ENCODE measurements at places on chromosomes 7 and 10. TPM values are rescaled to one million over a fixed set of nuclear protein-coding genes. Genes with fewer than 3 reads are reported as not detected.

- H3K27me3 ChIP-seq: no peaks in the 10 kb centered on the region
- H3K36me3 ChIP-seq: no peaks in the 10 kb centered on the region
- H3K4me3 ChIP-seq: no peak overlapping the region
- peaks cover 27% of the 10 kb centered on the region for H3K4me1 ChIP-seq
- H3K27ac ChIP-seq: no peak overlapping the region
- no peak for DNase-seq
Observed at GRCh38 chr10:14751014-14751896, 23.4 kb downstream of the FAM107B start.

GRCh38 chr10:128047991-128048818 lies 78.0 kb downstream of the MKI67 start:
- H3K27ac ChIP-seq: peak overlapping the region; percentile 11
- no peaks in the 10 kb centered on the region for H3K36me3 ChIP-seq
- H3K4me1 ChIP-seq: 0 out of 2 replicates have a peak, but pooled peaks cover 11% of the 10 kb centered on the region
- DNase-seq: no peak
- H3K4me3 ChIP-seq: no peak overlapping the region
- no peaks in the 10 kb centered on the region for H3K27me3 ChIP-seq

DNA sequence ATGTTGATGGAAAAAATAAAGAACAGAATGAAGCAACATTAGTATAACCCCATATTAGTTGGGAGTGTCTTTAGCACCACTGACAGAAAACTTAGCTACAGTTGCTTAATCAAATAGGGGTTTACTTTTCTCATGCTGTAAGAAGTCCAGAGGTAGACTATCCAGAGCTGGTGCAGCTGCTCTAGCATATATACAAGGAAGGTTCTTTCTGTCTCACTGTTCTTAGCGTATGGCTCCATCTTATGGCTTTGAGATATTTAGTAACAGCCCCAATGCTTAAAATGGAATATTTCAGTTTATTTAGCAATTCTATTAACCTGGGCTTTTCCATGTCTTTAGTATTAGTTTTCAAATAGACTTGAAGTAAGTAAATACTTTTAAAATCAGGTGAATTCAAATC lies 15.2 kb upstream of the WNT2 start:
- H3K4me3 ChIP-seq: no peak overlapping the region
- DNase-seq: no peak
- no peaks in the 10 kb centered on the region for H3K36me3 ChIP-seq
- no peaks in the 10 kb centered on the region for H3K27me3 ChIP-seq
- no peaks in the 10 kb centered on the region for H3K4me1 ChIP-seq
- no peak overlapping the region for H3K27ac ChIP-seq

DNA sequence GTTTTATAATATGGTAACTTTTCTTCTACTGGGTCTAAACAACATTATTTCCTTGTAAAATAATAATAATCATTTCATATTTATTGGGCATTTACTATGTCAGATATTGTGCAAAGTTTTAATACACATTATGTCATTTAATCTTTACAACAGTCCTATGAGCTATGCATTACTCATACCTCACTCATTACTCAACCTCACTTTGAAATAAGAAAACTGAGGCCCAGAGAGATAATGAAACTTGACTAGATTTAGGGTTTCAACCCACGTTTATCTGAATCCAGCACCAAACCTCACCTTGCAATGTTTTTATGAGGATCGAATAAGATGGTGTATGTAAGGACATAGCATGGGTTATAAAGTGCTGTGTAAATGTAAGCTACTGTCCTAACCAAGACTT lies 153.2 kb upstream of the SLC13A1 start:
- no peak for DNase-seq
- no peak overlapping the region for H3K4me3 ChIP-seq

GRCh38 chr7:117946151-117946633 lies 73.0 kb upstream of the CTTNBP2 start:
- H3K27me3 ChIP-seq: no peaks in the 10 kb centered on the region
- H3K4me3 ChIP-seq: no peak overlapping the region
- DNase-seq: no peak
- H3K27ac ChIP-seq: no peak overlapping the region
- no peaks in the 10 kb centered on the region for H3K36me3 ChIP-seq
- no peaks in the 10 kb centered on the region for H3K4me1 ChIP-seq

DNA sequence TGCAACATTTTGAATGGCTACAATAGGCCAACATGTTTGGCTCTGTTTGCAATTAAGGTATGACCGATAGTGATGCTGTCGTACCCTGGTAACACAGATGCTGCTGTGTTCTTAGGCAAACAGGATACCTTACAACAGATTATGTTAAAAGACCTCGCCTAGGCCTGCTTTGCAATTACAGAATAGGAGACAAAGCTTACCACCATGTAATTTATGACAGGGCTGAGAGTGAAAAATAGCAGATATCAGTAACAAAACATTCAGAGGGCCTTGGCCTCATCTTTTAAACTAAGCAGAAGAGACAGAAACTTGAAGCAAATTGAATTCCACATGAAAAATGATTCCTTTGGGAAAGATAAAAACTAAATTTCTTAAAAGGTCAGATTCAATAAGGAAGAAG lies 29.4 kb upstream of the ABLIM1 start:
- H3K27me3 ChIP-seq: no peaks in the 10 kb centered on the region
- DNase-seq: no peak
- no peaks in the 10 kb centered on the region for H3K36me3 ChIP-seq
- no peak overlapping the region for H3K4me3 ChIP-seq
- H3K27ac ChIP-seq: no peak overlapping the region

DNA sequence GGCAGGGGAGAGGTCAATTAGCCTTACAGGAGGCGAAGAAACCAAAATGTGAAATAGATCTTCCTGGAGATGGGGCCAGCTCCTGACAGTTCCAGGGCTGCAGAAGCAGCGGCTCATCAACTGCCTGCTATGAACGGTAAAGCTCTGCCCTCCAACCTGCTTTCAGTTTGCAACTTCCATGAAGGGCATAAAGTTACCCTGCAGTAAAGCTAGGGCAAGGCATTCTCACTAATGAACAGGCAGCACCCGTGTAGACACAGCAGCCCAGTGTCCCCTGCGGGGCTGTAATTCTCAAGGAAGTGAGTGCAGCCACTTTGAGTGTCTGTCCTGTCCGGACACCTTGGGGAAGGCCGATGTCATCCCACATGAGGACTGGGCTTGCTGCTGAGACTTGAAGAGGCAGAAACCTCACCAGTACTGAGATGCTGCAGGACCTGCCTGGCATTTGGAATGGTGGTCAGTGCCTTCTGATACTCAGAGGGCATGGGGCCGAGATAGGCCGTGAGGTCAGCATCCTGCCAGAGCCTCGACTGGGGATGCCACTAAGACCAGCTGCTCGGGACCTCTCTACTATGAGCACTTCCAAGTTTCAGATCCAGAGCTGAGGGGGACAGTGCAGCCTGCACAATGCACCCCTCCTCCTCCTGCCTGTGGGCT lies 26.1 kb upstream of the C10orf53 start:
- no peak overlapping the region for H3K4me3 ChIP-seq
- H3K4me1 ChIP-seq: no peaks in the 10 kb centered on the region
- H3K27ac ChIP-seq: no peak overlapping the region
- H3K36me3 ChIP-seq: no peaks in the 10 kb centered on the region
- peaks cover 43% of the 10 kb centered on the region for H3K27me3 ChIP-seq

Gene OR9A2
- total RNA-seq: not detected

DNA sequence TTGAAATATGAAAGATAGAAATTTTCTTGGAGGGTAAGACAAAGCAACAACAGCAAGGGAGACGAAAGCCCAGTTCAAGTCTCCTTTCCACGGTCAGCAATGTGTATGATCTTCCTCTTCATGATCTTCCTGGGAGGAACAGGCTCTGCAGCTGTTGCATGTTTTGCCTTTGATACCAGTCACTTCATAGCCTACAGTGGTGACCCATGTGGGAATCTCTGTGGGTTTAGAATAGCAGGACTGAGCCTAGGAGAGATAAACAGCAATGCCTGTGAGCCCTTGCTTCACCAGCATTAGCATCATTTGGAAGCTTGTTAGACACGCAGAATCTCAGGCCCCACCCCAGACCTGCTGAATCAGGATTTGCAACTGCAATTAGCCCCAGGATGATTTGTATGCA lies 31.8 kb downstream of the STAMBPL1 start:
- no peaks in the 10 kb centered on the region for H3K27me3 ChIP-seq
- no peaks in the 10 kb centered on the region for H3K36me3 ChIP-seq
- no peak overlapping the region for H3K27ac ChIP-seq
- H3K4me1 ChIP-seq: no peaks in the 10 kb centered on the region
- DNase-seq: no peak
- no peak overlapping the region for H3K4me3 ChIP-seq

DNA sequence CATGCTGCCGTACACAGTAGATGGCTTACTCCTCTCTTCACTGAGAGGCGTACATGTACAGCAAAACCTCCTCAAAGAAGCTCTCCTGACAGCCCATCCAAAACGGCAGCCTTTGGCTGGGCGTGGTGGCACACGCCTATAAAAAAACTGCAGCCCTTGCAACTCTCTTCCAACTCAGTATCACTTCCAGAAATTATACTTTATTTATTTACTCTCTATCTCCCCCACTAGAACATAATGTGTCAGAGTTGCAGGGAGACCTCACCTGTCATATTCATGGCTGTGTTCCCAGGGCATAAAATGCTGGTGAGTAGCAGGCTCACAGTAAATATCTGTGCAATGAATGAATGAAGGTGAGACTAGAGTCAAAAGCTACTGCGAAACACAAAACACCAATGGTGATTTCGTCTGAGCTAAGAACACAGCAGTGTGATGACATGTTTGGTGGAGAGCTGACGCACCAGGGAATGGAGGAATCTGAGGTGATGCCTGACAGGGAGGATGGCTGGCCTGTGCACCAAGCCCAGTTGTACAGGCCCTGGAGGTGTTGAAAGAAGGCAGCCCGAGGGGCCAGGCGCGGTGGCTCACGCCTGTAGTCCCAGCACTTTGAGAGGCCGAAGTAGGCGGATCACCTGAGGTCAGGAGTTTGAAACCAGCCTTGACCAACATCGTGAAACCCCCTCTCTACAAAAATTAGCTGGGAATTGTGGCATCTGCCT lies 55.3 kb downstream of the COBL start:
- H3K27me3 ChIP-seq: no peaks in the 10 kb centered on the region
- no peaks in the 10 kb centered on the region for H3K36me3 ChIP-seq
- H3K27ac ChIP-seq: no peak overlapping the region

DNA sequence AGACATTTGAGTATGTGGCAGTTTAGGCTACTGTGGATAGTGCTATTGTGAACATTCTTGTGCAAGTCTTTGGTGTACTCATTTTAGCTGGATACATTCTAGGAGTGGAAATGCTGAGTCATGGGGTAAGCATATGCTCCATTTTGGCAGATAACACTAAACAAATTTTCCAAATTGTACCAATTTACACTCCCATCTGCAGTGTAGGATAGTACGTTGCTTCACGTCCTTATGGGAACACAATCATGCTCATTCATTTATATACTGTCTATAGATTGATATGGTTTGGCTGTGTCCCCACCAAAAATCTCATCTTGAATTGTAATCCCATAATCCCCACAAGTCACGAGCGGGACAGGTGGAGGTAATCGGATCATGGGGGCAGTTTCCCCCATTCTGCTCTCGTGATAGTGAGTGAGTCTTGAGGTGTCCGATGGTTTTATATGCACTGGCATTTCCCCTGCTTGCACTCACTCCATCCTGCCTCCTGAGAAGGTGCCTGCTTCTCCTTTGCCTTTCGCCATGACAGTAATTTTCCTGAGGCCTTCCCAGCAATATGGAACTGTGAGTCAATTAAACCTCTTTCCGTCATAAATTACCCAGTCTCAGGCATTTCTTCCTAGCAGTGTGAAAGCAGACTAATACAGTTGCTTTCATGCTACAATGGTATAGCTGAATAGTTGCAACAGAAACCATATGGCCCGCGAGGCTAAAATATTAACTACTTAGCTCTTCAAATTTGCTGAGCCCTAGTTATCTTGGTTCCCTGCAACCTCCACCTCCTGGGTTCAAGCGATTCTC lies 25.6 kb downstream of the RNF216 start:
- no peak overlapping the region for H3K4me3 ChIP-seq
- H3K36me3 ChIP-seq: peaks cover 32% of the 10 kb centered on the region
- peak overlapping the region; percentile 37 for H3K27ac ChIP-seq
- H3K27me3 ChIP-seq: no peaks in the 10 kb centered on the region
- DNase-seq: no peak
- H3K4me1 ChIP-seq: 0 out of 2 replicates have a peak, but pooled peaks cover 3% of the 10 kb centered on the region

Gene TAS2R41
- total RNA-seq: not detected

Gene CFAP43
- total RNA-seq: 6.0 TPM

Gene AMZ1
- total RNA-seq: not detected

Gene RBM20
- total RNA-seq: 0.11 TPM

GRCh38 chr10:103512166-103512565 lies 18.7 kb downstream of the NEURL1 start:
- no peak for DNase-seq
- H3K4me3 ChIP-seq: no peak overlapping the region
- no peak overlapping the region for H3K27ac ChIP-seq
- H3K4me1 ChIP-seq: peaks cover 6% of the 10 kb centered on the region

- peaks cover 19% of the 10 kb centered on the region for H3K4me1 ChIP-seq
- no peak overlapping the region for H3K4me3 ChIP-seq
- H3K27ac ChIP-seq: peak overlapping the region; percentile 26
- no peaks in the 10 kb centered on the region for H3K36me3 ChIP-seq
- H3K27me3 ChIP-seq: no peaks in the 10 kb centered on the region
Observed at GRCh38 chr7:77455321-77455720, 39.2 kb upstream of the GSAP start.

Gene OPN1SW
- not detected for total RNA-seq

GRCh38 chr10:96758423-96758822 lies 38.1 kb upstream of the PIK3AP1 start:
- H3K27ac ChIP-seq: no peak overlapping the region
- no peaks in the 10 kb centered on the region for H3K27me3 ChIP-seq
- no peak overlapping the region for H3K4me3 ChIP-seq
- H3K4me1 ChIP-seq: no peaks in the 10 kb centered on the region

DNA sequence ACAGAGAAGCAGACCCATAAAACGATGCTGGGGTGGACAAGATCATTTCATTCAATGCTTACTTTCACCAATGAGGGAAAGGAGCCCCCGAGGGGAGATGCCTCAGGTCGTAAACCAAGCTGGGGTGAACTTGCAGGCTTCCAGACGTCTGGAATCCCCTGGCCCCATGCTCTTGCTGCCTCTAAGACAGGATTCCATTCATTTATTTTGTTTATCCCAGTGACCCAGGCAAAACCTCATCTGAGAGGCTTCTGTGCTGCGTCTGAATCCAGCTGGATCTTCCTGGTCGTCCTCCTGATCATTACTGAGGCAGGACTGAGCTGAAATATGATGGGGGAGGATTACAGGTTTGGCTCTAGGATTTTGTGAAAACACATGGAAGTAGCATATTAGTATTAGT lies 182.9 kb downstream of the MYOF start:
- H3K4me3 ChIP-seq: no peak overlapping the region
- DNase-seq: no peak
- H3K27ac ChIP-seq: no peak overlapping the region
- no peaks in the 10 kb centered on the region for H3K4me1 ChIP-seq

GRCh38 chr7:31284106-31284505 lies 56.4 kb downstream of the NEUROD6 start:
- H3K36me3 ChIP-seq: no peaks in the 10 kb centered on the region
- no peak overlapping the region for H3K4me3 ChIP-seq
- H3K27me3 ChIP-seq: peaks cover 17% of the 10 kb centered on the region
- H3K4me1 ChIP-seq: no peaks in the 10 kb centered on the region
- DNase-seq: no peak

Data from PC-9 (cell line).